AG09309 (cell line): ENCODE measurements at places on chromosomes 6 and 20.

- no peak for DNase-seq
These were observed 153.9 kb upstream of the ENPP5 start for GRCh38 chr6:46324706-46325105.

- DNase-seq: no peak
These were observed at the start of gene BLTP3A for GRCh38 chr6:34791701-34792604. Gene BLTP3A (plus strand): TSS chr6:34792083. CDS start chr6:34792251, 168 bp downstream.

- DNase-seq: no peak
These were observed 34.9 kb downstream of the SNAI1 start for GRCh38 chr20:50017576-50018248.

GRCh38 chr20:10115021-10115420 is 80.2 kb downstream of the ANKEF1 start:
- peak; percentile 70 for DNase-seq

DNA sequence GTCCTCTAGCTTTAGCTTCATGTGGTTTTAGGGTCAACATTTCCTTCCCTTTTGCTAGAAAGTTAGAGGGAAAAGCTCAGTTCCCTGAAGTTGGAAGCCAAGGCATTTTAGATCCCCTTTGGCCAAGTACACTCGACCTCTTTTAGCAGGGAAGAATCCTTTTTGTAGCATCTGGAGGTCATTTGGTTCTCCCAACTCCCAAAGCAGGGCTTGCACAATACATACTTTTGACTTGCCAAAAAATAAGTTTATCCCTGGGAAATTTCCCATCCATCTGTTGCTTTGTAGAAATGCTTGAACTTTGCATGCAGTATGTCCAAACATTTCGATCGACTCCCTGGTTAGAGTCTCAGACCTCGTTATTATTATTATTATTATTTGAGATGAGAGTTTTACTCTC is 4.6 kb upstream of the EDEM2 start:
- DNase-seq: no peak

DNA sequence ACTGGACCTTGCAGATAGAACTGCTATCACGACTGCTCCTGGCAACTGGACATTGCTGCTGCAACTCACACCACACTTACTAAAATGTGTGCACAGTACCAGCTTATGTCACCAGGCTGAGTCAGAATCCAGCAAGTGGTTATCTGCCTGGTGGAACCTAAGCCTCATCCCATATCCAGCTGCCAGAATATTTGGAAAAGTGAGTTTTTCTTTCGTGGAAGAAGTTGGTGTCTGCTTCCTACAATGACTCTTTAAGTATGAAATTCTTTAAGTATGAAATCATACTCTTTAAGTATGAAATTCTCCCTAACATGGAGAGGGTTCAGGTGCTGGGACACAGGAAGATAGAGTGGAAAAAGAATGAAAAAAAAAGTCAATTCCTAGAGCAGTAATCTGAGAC is 16.4 kb upstream of the POLR1H start:
- peak; percentile 42 for DNase-seq

- no peak for DNase-seq
These were observed 191.6 kb upstream of the CCN2 start for GRCh38 chr6:132142768-132143167.
